ENCODE measurements at places on chromosomes 4 and X. TPM values are rescaled to one million over a fixed set of nuclear protein-coding genes. Genes with fewer than 3 reads are reported as not detected.

DNA sequence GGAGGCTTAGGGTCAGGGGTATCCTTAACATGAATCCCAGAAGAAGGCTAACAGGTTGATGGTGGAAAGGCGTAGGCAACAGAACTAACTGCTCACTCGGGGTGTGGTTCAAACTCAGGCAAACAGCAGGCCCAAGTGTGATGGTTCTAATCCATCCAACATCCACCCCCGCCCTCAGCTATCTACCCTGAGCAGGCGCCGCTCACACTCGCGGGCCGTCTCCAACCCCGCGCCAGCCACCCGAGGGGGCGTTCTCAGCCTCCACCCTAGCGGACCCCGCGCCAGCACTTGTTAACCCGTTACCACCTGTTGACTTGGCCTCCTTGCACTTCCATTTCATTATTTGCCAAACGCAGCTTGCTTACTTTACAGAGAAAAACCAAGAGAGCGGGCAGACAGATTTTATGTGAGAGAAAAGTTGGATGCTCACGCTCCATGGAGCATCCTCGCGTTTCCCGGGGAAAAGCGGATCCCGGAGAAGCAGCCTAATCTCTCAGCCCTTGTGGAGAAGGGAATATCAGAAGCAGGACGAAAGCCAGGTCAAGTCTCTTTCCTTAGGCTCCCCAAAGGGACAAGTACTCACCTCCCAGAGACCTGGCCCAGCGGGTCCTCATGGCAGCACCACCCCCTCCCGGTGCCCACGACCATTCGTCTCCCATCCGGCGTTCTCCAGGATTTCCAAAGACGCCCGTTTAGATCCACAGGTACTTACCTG, 773 bp downstream of the SNCA start:
- peak; percentile 71 for DNase-seq
- peak overlapping the region; percentile 84 for H3K4me3 ChIP-seq
- no peaks in the 10 kb centered on the region for H3K4me1 ChIP-seq
- peaks cover 32% of the 10 kb centered on the region for H3K27me3 ChIP-seq

DNA sequence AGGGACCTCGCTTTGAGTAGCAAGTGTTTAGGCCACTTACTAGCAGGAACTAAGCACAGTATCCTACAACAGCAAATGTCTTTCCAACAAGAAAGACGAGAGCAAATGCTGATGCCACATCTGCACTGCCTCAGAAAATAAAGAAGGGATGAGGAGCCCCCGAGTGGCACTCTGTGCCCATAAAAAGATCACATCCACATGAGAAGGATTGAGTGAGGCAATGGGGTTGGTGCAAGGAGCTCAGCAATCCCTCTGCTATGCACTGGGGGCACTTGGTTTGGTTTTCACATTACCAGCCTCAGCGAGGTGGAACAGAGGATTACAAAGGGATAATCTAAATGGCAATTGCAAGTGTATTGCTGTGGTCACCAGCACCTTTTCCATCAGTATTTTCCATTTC, 252.8 kb upstream of the SLC7A11 start:
- no peaks in the 10 kb centered on the region for H3K36me3 ChIP-seq
- H3K27me3 ChIP-seq: no peaks in the 10 kb centered on the region
- DNase-seq: peak; percentile 77
- no peak overlapping the region for H3K4me3 ChIP-seq
- H3K4me1 ChIP-seq: no peaks in the 10 kb centered on the region
- no peak overlapping the region for H3K27ac ChIP-seq

S100P gene
- not detected for total RNA-seq

- no peaks in the 10 kb centered on the region for H3K27me3 ChIP-seq
- no peaks in the 10 kb centered on the region for H3K36me3 ChIP-seq
- no peak overlapping the region for H3K4me3 ChIP-seq
- no peak for DNase-seq
- no peaks in the 10 kb centered on the region for H3K4me1 ChIP-seq
Measured at GRCh38 chr4:111115881-111116280, 493.0 kb upstream of the PITX2 start.

- no peak overlapping the region for H3K27ac ChIP-seq
- DNase-seq: no peak
- no peaks in the 10 kb centered on the region for H3K27me3 ChIP-seq
Measured at GRCh38 chr4:48130100-48130499, 4.0 kb downstream of the TXK start.

DNA sequence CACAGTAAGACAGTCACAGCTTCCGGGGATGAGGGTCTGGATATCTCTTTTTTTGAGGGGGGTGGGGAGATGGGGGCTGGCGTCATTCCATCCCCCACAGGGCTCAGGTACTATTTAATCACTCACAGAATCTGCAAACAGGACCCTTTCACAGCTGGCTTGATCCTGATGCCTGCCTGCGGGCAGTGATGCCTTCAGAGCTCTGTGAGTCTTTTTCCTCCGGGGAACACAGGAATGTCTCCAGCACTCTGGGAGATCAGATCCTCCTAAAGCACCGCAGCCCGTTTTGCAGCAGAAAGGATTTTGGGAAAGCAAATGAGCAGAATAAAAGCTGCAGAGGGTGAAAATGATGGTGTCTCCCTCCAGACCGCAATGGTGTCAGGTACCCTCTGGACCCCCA, 13.2 kb upstream of the SHOX start:
- H3K27ac ChIP-seq: no peak overlapping the region
- peak; percentile 24 for DNase-seq
- peaks cover 73% of the 10 kb centered on the region for H3K27me3 ChIP-seq

- no peaks in the 10 kb centered on the region for H3K36me3 ChIP-seq
- H3K27me3 ChIP-seq: no peaks in the 10 kb centered on the region
- no peak overlapping the region for H3K4me3 ChIP-seq
Measured at GRCh38 chrX:22486296-22486695, 213.6 kb downstream of the CBLL2 start.

BTC gene
- total RNA-seq: 0.09 TPM

GRCh38 chr4:30068234-30068633, 651.9 kb upstream of the PCDH7 start:
- no peak for DNase-seq
- H3K36me3 ChIP-seq: no peaks in the 10 kb centered on the region
- H3K27ac ChIP-seq: no peak overlapping the region
- no peaks in the 10 kb centered on the region for H3K4me1 ChIP-seq

- no peaks in the 10 kb centered on the region for H3K27me3 ChIP-seq
- H3K36me3 ChIP-seq: no peaks in the 10 kb centered on the region
- H3K4me1 ChIP-seq: no peaks in the 10 kb centered on the region
- DNase-seq: no peak
- no peak overlapping the region for H3K4me3 ChIP-seq
- no peak overlapping the region for H3K27ac ChIP-seq
Measured at GRCh38 chr4:59200992-59201391, 1999.1 kb upstream of the ADGRL3 start.

SOD3 gene
- 5.4 TPM for total RNA-seq

STAP1 gene
- not detected for total RNA-seq

COL25A1 gene
- 5.4 TPM for total RNA-seq

TGIF2LX gene
- total RNA-seq: not detected

DNA sequence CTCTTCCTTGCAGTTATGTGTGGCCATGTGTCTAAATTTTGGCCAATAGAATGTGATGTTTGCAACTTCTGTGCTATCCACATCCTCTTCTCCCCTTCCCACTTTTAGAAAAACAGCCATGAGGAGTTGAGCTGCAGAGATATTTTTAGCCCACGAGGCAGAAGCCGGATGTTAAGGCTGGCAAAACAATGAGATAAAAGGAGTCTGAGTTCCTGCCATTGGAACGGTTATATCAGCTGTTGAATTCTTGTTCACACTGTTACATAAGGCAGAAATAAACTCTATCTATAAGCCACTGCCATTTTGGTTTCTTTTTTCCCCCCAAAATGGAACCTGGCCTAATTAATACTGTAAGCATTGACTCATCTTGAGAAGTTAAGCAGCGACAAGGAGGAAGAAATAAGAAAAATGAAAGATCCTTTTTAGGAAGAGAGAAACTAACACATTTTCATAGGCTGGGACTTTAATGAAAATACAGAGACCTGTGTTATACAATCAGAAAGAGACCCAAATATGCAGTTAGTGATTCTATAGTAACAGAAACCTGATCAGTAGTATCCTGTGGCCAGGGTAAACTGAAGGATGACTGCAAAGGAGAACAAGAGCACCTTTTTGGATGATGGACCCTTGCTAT, 200.5 kb downstream of the INPP4B start:
- H3K4me3 ChIP-seq: no peak overlapping the region
- H3K36me3 ChIP-seq: no peaks in the 10 kb centered on the region
- no peak for DNase-seq
- H3K27ac ChIP-seq: no peak overlapping the region
- H3K27me3 ChIP-seq: no peaks in the 10 kb centered on the region

DNA sequence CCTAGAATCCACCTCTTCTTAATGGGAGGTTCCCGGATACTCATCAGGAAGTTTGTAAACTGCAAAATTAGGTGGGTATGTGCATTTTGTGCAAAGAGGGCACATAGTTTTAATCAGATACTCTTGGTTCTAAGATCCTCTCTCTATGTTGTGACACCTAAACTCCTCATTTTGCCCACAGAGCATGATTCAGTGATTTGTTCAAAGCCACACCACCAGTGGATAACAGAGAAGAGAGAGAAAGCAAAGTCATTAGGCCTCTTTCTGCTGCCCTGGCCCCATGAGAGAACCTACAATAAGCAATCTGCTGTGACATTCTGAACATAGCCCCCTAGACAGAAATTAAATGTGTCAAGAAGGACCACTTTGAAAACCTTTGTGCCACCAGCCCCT, 72.3 kb upstream of the STIM2 start:
- no peak for DNase-seq
- no peaks in the 10 kb centered on the region for H3K36me3 ChIP-seq
- no peaks in the 10 kb centered on the region for H3K27me3 ChIP-seq
- no peak overlapping the region for H3K4me3 ChIP-seq
- no peak overlapping the region for H3K27ac ChIP-seq

EPHA5 gene
- not detected for total RNA-seq

LAP3 gene
- total RNA-seq: 39.2 TPM

KCTD8 gene
- 0.88 TPM for total RNA-seq
